Psoas muscle (tissue), 8 donors: ENCODE measurements at places on chromosomes 11 and 22. TPM values are rescaled to one million over a fixed set of nuclear protein-coding genes. Genes with fewer than 3 reads are reported as not detected.
A peak's percentile ranks its signal among the peaks of the same experiment; 100 is the strongest.

DNA sequence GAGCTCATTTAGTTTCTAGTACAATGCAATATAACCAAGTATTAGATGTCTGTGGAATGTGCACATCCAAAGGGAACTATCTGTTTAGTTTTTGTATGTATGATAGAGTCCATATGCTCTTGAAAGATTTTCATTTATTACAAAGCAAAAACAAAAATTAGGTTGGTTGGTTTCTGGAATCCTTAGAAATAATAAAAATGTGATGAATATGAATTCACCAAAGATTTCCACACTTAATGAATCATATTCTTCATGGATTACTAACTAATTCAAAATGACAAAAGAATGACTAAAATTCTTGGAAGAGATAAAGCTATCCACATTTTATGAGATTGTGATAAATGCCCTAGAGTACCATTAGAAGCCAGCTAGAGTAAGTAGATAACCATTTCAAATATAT lies 261.1 kb downstream of the SBF2 start:
- H3K4me3 ChIP-seq, result no peak overlapping the region
- H3K27me3 ChIP-seq, result no peaks in the 10 kb centered on the region
- no peak overlapping the region for H3K27ac ChIP-seq
- no peak for DNase-seq
- H3K4me1 ChIP-seq, result no peaks in the 10 kb centered on the region

- no peaks in the 10 kb centered on the region for H3K27me3 ChIP-seq
- no peak for DNase-seq
- peaks cover 35% of the 10 kb centered on the region for H3K4me1 ChIP-seq
Measured at GRCh38 chr11:112175599-112175952, 264 bp downstream of the BCO2 start.

- H3K4me1 ChIP-seq, result peaks cover 13% of the 10 kb centered on the region
- H3K36me3 ChIP-seq, result no peaks in the 10 kb centered on the region
- no peak overlapping the region for H3K4me3 ChIP-seq
- no peak for DNase-seq
- no peak overlapping the region for H3K27ac ChIP-seq
Measured at GRCh38 chr11:43367382-43368178, 8.9 kb downstream of the TTC17 start.

GRCh38 chr11:108608548-108608947 lies 15.0 kb upstream of the EXPH5 start:
- no peak overlapping the region for H3K27ac ChIP-seq
- no peak overlapping the region for H3K4me3 ChIP-seq
- no peaks in the 10 kb centered on the region for H3K4me1 ChIP-seq
- no peaks in the 10 kb centered on the region for H3K36me3 ChIP-seq
- DNase-seq, result no peak

GRCh38 chr11:121534131-121535093 lies 81.6 kb upstream of the SORL1-AS1 start:
- no peak overlapping the region for H3K27ac ChIP-seq
- H3K4me1 ChIP-seq, result no peaks in the 10 kb centered on the region
- no peaks in the 10 kb centered on the region for H3K27me3 ChIP-seq
- DNase-seq, result no peak
- H3K4me3 ChIP-seq, result no peak overlapping the region
- no peaks in the 10 kb centered on the region for H3K36me3 ChIP-seq

DNA sequence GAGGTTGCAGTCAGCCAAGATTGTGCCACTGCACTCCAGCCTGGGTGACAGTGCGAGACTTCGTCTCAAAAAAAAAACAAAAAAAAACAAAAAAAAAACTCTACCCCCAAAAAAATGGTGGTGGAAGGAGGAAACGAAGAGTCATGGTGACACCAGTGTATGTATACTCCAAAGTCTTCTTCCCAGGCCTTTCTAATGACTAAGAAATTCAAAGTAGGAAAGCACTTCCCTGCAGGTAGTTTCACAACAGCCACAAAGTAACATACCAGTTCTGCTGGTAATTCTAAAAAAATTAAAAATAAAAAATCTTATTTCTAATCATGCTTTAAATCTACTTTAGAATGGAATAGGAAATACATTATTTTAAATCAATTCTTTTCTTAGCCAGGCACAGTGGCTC lies 72.6 kb downstream of the DENND5A start:
- no peak overlapping the region for H3K4me3 ChIP-seq
- H3K36me3 ChIP-seq, result no peaks in the 10 kb centered on the region
- no peak for DNase-seq
- no peaks in the 10 kb centered on the region for H3K27me3 ChIP-seq
- H3K4me1 ChIP-seq, result no peaks in the 10 kb centered on the region

DNA sequence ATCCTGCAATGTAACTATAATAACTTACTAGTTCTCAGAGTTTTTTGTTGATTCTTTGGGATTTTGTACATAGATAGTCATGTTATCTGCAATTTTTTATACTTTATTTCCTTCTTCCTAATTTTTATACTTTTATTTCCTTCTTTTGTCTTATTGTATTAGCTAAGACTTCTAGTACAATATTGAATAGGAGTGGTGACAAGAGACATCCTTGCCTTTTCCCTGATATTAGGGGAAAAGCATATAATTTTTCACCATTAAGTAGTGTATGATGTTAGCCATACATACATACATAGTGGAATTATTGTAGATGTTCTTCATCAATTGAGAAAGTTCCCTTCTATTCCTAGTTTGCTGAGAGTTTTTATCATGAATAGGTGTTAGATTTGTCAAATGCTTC lies 27.8 kb upstream of the CLTCL1 start:
- H3K4me3 ChIP-seq, result no peak overlapping the region
- no peak overlapping the region for H3K27ac ChIP-seq
- no peaks in the 10 kb centered on the region for H3K27me3 ChIP-seq
- H3K36me3 ChIP-seq, result no peaks in the 10 kb centered on the region
- no peak for DNase-seq

DNA sequence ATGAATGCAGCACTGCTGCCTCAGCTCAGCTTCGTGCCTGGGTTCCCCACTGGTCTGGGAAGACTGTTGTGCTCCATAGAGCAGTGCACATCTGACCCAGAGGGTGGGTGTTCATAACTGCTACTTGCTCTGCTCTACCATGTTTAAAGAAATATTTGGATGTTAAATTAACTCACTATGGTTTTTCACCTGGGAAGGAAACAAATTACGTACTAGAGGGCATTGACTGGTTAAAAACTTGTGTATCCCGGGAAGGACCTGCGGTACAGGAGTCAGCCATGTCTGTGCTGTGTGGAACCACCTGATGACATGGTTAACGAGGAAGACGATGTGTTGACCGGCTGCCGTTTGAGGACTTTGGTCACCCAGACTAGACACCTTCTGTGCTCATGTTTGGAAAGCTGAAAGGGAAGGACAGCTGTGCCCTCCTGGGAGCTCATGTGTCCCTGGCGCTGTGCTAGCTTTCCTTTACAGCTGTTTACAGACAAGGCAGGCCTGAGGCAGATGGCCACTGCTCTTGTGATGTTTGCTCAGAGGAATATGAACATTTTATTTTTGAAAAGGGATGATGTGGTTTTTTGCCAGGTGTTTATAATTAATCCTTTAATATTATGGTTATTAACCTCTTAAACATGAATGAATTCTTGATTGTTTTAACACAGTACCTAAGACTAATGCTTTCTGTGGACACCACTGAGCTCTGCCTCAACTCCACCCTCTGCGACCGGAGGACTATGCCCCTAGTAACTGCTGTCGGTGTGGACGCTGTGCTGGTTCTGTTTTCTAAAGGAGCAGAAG lies 14.3 kb upstream of the AIFM3 start:
- DNase-seq, result no peak
- no peak overlapping the region for H3K27ac ChIP-seq
- peaks cover 8% of the 10 kb centered on the region for H3K4me1 ChIP-seq

DNA sequence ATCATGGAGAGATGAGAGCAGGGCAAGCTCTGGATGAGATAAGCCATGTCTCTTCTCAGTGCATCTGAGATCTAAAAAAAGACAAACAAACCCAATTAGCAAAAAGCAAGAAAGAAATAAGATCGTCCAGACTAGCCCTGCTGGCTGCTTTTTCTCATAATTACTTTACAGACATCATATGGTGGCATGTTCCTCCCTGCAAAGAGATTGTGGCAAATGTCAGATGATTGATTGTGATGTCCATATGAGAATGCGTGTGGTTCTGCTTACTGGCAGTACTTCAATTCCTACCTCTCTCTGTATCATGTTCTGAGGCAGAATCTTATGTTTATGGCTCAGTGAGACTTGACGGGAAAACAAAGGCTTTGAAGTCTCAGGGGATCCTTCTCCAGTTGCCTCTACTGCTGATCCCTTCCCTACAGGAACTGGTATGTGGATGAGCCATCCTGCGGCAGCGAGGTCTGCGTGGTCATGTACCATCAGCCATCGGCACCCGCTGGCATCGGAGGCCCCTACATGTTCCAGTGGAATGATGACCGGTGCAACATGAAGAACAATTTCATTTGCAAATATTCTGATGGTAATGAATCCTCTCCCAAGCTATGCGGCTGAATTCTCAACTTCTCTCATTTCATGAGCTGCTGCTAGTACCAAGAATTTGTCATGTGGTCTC lies 8.8 kb downstream of the LAYN start:
- H3K4me1 ChIP-seq, result peaks cover 16% of the 10 kb centered on the region
- H3K36me3 ChIP-seq, result peaks cover 15% of the 10 kb centered on the region
- peak overlapping the region; percentile 4 for H3K4me3 ChIP-seq
- H3K27ac ChIP-seq, result no peak overlapping the region

GRCh38 chr11:11735586-11735985 lies 106.2 kb upstream of the USP47 start:
- H3K27me3 ChIP-seq, result no peaks in the 10 kb centered on the region
- no peak for DNase-seq
- H3K4me1 ChIP-seq, result no peaks in the 10 kb centered on the region
- no peaks in the 10 kb centered on the region for H3K36me3 ChIP-seq

DNA sequence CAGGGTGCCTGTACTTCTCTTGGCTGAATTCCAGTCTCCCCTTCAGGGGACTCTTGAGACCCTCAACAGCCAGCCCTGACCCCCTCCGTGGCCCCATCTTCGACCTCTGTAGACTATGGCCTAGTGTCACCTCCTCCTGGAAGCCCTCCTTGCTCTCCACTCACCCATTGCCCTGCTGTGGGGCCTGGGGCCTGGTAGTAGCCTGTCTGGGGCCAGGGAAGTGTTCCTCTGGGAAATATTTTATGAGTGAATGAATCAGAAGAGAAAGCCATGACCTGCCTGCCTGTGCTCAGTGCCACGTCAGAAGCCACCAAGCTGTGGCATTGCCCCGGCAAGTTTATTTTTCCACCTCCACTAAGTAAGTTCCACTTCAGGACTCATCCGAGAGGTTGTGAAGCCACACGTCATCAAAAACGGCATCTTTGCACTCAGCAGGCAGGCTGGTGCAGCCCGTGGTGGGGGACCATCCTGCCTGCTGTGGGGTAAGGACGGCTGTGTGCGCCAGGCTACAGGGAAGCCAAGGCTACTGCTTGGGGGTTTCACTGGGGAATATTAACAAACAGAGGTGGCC lies 59.6 kb upstream of the PPARA start:
- peaks cover 92% of the 10 kb centered on the region for H3K4me1 ChIP-seq
- peak overlapping the region; percentile 98 for H3K27ac ChIP-seq

- no peak for DNase-seq
- no peak overlapping the region for H3K27ac ChIP-seq
- H3K4me3 ChIP-seq, result no peak overlapping the region
Measured at GRCh38 chr11:134555510-134555909, 143.5 kb upstream of the B3GAT1 start.

KRTAP5-11 gene
- polyA plus RNA-seq, result not detected

ARHGAP8 gene
- not detected for polyA plus RNA-seq

CADM1 gene
- polyA plus RNA-seq, result 4.4 TPM

BCO2 gene
- polyA plus RNA-seq, result 5.7 TPM

FOLR1 gene
- not detected for polyA plus RNA-seq

ALDH3B1 gene
- 0.83 TPM for polyA plus RNA-seq
